Activated naive CD8-positive, alpha-beta T cell treated with anti-CD3 and anti-CD28 coated beads, Interleukin-2, amount 50 U/mL, for 24 hours (primary cell): ENCODE measurements at places on chromosomes 5 and 9.

DNA sequence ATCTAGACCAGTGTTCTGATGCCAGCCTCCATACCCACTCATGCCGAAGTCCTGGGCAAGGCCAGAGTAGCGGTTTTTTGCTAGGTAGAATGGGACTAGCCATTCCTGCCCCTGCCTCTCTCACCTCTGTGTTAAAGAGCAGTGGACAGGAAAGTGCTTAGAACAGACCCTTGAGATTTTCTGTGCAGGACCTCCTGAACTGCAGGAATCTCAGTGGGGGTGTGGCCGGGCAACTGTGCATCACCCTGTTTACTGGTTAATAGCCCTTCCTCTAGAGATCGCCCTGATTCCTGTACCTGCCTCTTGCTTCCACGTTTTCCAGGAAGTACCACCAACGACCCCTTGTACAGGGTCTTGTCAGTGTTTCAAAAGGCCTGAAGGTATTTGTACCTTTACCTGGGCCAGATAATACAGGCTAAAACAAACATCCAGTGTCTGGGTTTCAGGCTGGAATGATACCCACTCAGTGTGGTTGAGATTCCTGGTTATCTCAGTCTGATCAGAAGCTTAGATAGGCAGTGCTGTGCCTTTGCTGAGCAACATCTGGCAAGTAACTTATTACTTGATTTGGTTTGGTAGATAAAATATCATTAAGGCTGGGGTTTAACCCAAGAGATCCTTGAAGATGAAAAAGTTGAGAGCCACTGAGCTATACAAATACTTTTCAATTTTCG, 65.9 kb downstream of the RGS3 start:
- DNase-seq: no peak
- H3K4me1 ChIP-seq: peaks cover 33% of the 10 kb centered on the region
- no peaks in the 10 kb centered on the region for H3K27me3 ChIP-seq
- H3K36me3 ChIP-seq: peaks cover 55% of the 10 kb centered on the region
- H3K4me3 ChIP-seq: no peak overlapping the region
- H3K27ac ChIP-seq: no peak overlapping the region

DNA sequence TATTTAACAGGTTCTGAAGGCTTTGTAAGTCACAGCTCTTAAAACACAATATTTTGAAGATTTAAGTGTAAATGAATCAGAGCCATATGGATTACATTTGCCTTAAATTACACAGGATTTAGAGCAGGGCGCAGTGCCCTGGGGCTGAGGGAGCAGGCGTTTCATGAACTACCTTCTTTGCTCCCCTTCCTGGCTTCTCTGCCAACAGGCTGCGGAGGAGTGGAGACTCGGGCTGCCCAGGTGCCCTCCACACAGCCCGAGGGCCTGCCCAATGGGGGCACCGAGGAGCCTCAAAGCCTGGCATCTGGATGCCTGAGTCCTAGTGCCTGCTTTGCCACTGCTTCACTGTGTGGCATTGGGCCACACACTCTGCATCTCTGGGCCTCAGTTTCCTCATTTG, 90.6 kb upstream of the HAND1 start:
- no peaks in the 10 kb centered on the region for H3K36me3 ChIP-seq
- H3K4me3 ChIP-seq: no peak overlapping the region
- no peak overlapping the region for H3K27ac ChIP-seq
- H3K4me1 ChIP-seq: no peaks in the 10 kb centered on the region

DNA sequence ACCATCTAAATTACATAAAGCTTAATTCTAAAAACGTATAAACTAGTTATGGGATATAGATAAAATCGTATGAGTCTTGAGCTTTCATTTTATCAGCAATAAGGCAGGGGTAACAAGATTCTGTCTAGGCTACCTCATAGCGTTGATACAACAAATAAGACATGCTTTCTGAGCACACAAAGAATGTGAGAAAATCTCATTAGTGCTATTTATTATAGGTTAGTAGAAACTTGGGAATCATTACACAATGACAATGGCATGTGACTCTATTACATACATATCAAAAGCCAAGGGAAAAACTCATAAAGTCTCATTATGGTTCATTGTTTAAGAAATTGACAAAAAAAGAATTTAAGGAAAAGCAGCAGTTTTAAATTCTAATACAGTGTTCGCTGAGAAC, 448.6 kb downstream of the PLK2 start:
- H3K4me1 ChIP-seq: no peaks in the 10 kb centered on the region
- H3K27ac ChIP-seq: no peak overlapping the region
- DNase-seq: no peak
- H3K27me3 ChIP-seq: no peaks in the 10 kb centered on the region

- DNase-seq: no peak
- no peak overlapping the region for H3K27ac ChIP-seq
- no peak overlapping the region for H3K4me3 ChIP-seq
- H3K36me3 ChIP-seq: peaks cover 2% of the 10 kb centered on the region
- H3K27me3 ChIP-seq: peaks cover 49% of the 10 kb centered on the region
- H3K4me1 ChIP-seq: peaks cover 16% of the 10 kb centered on the region
Measured at GRCh38 chr5:72951671-72952468, 4.0 kb upstream of the FCHO2 start.

GRCh38 chr9:130845901-130846481, 10.9 kb downstream of the ABL1 start:
- peaks cover 7% of the 10 kb centered on the region for H3K4me1 ChIP-seq
- DNase-seq: no peak
- no peak overlapping the region for H3K4me3 ChIP-seq
- peaks cover 2% of the 10 kb centered on the region for H3K36me3 ChIP-seq
- H3K27ac ChIP-seq: no peak overlapping the region
- no peaks in the 10 kb centered on the region for H3K27me3 ChIP-seq

DNA sequence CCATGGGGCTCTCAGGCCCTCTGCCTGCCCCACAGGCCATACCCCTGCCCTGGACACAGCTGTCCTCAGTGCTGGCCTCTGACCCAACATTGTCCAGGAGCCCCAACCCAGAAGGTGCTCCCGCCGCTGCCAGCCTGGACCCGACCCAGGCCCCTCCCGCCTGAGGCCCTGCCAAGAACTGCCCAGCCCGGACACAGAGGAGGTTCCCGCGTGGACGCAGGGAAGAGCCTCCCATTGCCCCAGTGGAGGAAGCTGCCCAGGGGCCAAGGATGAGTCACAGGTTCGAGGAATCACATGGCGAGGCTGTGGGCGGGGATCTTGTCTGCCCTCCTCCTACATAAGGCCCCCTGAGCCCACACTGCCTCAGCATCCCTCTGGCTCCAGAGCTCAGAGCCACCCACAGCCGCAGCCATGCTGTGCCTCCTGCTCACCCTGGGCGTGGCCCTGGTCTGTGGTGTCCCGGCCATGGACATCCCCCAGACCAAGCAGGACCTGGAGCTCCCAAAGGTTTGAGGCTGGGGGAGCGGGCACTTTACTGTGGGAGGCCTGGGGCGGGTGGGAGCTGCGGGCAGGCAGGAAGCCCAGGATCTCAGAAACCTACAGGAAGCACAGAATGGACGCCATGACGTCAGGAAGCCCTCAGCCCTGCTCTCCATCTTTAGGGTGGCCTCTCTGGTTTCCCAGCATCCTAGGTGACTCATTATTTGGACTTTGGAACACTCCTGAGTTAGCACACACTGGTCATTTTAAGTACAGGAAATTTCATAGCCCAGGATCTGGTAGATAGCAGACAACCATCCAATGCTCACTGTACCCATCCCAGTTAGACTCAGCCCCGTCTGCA, at the start of gene PAEP:
Gene PAEP, plus strand, starts transcription at position 366 of the 844 bp plus-strand sequence.
- no peak within 1 kb of the TSS for H3K4me3 ChIP-seq
- no peak within 1 kb of the TSS for H3K27ac ChIP-seq
- peaks cover 10% of the 10 kb centered on the region for H3K27me3 ChIP-seq
- H3K4me1 ChIP-seq: no peaks in the 10 kb centered on the region

DNA sequence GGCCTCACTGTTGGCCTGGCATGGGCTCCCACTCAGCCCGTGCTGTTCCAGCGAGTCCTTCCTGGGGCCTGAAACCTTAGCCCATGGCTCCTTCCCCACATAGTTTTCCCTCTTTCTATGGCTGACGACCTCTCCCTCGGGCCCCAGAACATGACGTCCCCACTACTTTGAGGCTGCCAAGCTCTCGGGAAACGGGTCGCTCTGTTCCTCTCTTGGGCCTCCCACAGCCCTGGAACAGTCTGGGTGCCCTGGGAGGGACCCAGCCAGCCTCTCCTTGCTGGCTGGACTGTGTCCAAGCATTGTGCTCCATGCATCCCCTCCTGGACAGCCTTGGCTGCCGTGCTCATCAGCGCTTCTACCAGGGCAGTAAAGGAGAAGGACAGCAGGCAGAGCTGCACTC, 118.3 kb downstream of the SYK start:
- H3K4me3 ChIP-seq: no peak overlapping the region
- no peak for DNase-seq
- H3K27me3 ChIP-seq: peaks cover 14% of the 10 kb centered on the region
- peaks cover 4% of the 10 kb centered on the region for H3K4me1 ChIP-seq
- no peak overlapping the region for H3K27ac ChIP-seq

- no peak overlapping the region for H3K27ac ChIP-seq
- H3K4me3 ChIP-seq: no peak overlapping the region
- no peaks in the 10 kb centered on the region for H3K4me1 ChIP-seq
- H3K36me3 ChIP-seq: no peaks in the 10 kb centered on the region
- peaks cover 10% of the 10 kb centered on the region for H3K27me3 ChIP-seq
Measured at GRCh38 chr9:138049779-138050471, 172.3 kb downstream of the CACNA1B start.

GRCh38 chr5:118397236-118397635, 591.1 kb downstream of the DTWD2 start:
- H3K27me3 ChIP-seq: no peaks in the 10 kb centered on the region
- no peaks in the 10 kb centered on the region for H3K4me1 ChIP-seq
- H3K36me3 ChIP-seq: no peaks in the 10 kb centered on the region
- H3K27ac ChIP-seq: no peak overlapping the region
- no peak for DNase-seq
- H3K4me3 ChIP-seq: no peak overlapping the region

GRCh38 chr5:343461-344401, 22.2 kb downstream of the AHRR start:
- peak overlapping the region; percentile 59 for H3K4me3 ChIP-seq
- peaks cover 12% of the 10 kb centered on the region for H3K36me3 ChIP-seq
- H3K27me3 ChIP-seq: peaks cover 12% of the 10 kb centered on the region
- peak; percentile 60 for DNase-seq

GRCh38 chr5:33933723-33934169, 2.4 kb upstream of the RXFP3 start:
- no peak for DNase-seq
- H3K27me3 ChIP-seq: peaks cover 27% of the 10 kb centered on the region
- no peak overlapping the region for H3K4me3 ChIP-seq
- no peaks in the 10 kb centered on the region for H3K4me1 ChIP-seq

DNA sequence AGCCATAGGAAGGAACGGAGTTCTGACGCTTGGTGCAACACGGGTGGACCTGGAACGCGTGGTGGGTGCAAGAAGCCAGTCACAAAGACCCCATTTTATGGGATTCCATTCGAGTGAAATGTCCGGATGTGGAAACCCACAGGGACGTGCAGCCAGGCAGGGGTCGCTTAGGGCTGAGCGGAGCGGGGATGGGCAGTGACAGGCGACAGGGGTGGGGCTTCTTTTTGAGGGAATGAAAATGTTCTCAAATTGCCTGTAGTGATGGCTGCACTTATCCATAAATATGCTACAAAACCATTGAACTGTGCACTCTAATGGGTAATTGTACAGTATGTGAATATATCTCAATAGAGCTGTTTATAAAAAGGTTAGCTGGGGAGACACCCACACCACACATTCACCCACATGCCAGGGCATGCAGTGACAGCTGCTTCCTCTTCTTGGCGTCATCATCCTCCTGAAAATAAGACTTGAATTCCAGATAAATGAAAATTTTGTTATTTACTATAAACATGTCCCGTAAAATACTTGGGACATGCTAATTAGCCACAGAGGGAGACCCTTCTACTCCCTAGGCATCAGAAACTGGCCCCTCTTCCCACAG, 71.3 kb upstream of the OLFM1 start:
- no peak for DNase-seq
- no peak overlapping the region for H3K4me3 ChIP-seq
- no peaks in the 10 kb centered on the region for H3K4me1 ChIP-seq
- H3K27ac ChIP-seq: no peak overlapping the region

- H3K27me3 ChIP-seq: peaks cover 19% of the 10 kb centered on the region
- peak overlapping the region; percentile 82 for H3K4me3 ChIP-seq
- no peak overlapping the region for H3K27ac ChIP-seq
- peaks cover 1% of the 10 kb centered on the region for H3K36me3 ChIP-seq
- no peak for DNase-seq
Measured at GRCh38 chr9:32384002-32384363, 460 bp upstream of the ACO1 start.

- H3K36me3 ChIP-seq: peaks cover 9% of the 10 kb centered on the region
- H3K4me1 ChIP-seq: peaks cover 7% of the 10 kb centered on the region
- DNase-seq: no peak
- H3K27me3 ChIP-seq: no peaks in the 10 kb centered on the region
- H3K27ac ChIP-seq: no peak overlapping the region
- H3K4me3 ChIP-seq: no peak overlapping the region
Measured at GRCh38 chr9:124300312-124300711, 42.6 kb downstream of the NEK6 start.

DNA sequence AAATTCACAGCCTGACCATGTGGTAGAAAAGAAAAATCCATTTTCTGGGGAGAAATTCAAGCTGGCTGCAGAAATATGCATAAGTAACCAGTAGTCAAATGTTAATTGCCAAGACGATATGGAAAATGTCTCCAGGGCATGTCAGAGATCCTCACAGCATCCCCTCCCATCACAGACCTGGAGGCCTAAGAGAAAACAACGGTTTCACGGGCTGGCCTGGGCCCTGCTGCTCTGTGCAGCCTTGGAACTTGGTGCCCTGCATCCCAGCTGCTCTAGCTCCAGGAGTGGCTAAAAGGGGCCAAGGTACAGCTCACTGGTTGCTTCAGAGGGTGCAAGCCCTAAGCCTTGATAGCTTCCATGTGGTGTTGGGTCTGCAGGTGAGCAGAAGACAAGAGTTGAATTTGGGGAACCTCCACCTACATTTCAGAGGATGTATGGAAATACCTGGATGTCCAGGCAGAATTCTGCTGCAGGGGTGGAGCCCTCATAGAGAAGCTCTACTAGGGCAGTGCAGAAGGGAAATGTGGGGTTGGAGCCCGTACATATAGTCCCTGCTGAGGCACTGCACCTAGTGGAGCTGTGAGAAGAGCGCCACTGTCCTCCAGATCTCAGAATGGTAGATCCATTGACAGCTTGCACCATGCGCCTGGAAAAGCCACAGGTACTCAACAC, 49.7 kb downstream of the PTBP3 start:
- DNase-seq: no peak
- H3K36me3 ChIP-seq: peaks cover 58% of the 10 kb centered on the region
- H3K27ac ChIP-seq: peak overlapping the region; percentile 24
- H3K4me3 ChIP-seq: no peak overlapping the region
- H3K4me1 ChIP-seq: peaks cover 29% of the 10 kb centered on the region

DNA sequence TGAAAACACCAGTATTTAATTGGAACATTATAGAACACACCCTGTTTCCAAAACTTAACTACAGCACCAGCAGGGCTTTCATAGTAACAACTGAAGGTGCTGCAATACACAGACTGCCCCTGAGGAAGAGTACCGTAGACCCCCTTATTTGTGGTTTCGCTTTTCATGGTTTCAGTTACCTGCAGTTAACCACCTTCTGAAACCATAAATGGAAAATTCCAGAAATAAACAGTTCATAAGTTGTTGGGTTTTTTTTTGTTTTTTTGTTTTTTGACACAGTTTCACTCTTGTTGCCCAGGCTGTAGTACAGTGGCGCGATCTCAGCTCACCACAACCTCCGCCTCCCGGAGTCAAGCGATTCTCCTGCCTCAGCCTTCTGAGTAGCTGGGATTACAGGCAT, 9.5 kb upstream of the GLDC start:
- peaks cover 11% of the 10 kb centered on the region for H3K4me1 ChIP-seq
- peaks cover 8% of the 10 kb centered on the region for H3K27me3 ChIP-seq
- H3K27ac ChIP-seq: no peak overlapping the region
- DNase-seq: no peak
